Effector memory CD4-positive, alpha-beta T cell (primary cell): ENCODE measurements at places on chromosomes 5 and 9.

DNA sequence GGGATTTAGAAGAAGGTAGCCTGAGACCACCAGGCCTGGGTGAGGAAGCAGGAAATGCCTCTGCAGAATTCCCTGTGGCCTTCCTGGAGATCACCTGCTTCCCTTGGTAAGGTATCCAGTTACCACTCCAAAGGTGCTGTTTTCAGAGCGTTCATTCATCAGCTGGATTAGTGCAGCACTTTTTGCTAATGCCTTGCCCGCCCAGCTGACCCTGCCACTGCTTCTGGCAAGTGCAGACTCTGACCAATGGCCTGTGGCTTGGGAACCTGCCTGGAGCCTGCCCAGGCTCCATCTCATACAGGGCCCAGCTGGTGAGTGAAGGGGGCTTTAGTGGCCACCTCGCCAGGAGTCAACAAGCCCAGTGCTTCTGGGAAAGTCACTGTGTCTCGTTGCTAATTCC lies 48.6 kb downstream of the FOXI1 start:
- no peak for DNase-seq
- no peaks in the 10 kb centered on the region for H3K27me3 ChIP-seq
- H3K36me3 ChIP-seq: no peaks in the 10 kb centered on the region
- no peaks in the 10 kb centered on the region for H3K4me1 ChIP-seq
- H3K27ac ChIP-seq: no peak overlapping the region
- H3K4me3 ChIP-seq: no peak overlapping the region

DNA sequence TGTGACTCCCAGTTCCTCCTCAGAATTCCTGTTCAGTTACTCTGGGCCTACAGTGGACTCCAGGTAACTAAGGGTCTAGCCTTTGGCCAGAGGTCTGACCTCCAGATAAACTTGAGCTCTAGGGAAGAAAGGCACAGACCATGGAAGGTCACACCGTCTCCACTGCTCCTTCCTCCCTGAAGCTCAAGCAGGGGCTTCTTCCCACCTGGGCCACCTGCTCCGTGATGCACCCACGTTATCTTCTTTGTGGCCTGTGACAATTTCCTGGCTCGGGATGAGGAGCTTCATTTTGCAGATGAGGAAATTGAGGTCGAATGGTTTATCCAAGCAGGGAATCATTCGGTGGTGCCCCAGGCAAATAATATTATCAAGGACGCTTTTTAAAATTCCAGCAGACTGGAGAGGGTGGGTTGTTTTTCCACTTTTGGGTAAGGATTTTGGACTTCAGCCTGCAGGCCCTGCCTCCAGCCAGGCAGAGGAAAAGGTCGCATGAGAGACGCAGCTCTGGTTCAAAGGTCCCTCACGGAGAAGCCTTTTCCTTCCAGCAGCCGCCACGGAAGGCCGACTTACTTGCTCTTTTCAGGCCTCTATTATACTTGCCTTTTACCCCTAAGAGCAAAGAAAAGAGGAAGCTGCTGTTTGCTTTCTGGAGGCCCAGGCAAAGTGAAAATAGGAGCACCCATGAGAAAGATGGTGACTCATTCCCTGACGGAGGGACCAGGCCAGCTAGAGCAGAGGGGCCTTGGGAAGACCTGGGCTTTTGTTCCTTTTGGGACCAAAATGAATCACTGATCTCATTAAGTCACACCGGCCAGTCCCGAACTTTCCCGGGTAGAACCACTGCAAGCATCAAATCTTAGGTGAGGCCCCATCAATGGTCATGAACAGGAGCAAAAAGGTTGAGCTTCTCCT lies 22.8 kb upstream of the DUSP1 start:
- no peak overlapping the region for H3K4me3 ChIP-seq
- no peaks in the 10 kb centered on the region for H3K4me1 ChIP-seq
- no peaks in the 10 kb centered on the region for H3K36me3 ChIP-seq
- H3K27ac ChIP-seq: no peak overlapping the region
- no peaks in the 10 kb centered on the region for H3K27me3 ChIP-seq

DNA sequence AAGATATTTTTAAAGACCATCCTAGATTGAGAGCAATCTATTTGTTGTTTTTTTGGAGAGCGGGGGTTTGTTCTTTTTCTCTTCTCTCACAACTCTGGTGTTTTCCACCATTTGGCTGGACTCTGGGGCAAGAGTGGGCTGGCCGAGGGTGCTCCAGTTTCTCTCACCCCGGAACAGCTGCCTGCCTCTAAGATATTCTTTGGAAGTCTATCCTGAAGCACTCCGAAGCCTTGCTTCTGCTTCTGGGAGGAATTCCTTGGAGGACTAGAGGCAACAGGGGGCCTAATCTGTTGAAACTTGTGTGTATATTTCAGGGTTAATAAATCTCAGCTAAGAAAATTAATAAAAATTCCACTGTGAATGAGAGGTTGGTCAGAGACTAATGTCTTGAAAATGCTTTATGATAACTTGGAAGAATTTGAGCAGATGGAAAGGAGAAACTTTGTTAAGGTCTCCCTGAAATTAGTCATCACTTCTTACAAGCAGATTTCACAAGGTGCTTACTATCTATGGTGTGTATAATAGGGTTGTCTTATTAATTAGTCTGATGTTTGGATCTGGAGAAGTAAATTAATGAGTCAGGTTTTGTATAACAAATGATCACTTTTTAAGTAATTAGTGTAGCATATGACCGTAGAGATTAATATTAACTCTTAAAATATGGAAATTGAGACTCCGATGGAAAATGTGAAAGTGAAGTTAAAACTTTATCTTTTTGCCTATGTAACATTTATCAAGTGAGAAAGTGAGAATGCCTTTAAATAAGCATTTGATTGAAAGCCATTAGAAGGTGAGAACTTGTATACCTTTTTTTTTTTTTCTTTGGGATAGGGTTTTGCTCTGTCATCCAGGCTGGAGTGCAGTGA lies 4.0 kb downstream of the MAN2A1 start:
- DNase-seq: no peak
- no peak overlapping the region for H3K27ac ChIP-seq
- H3K4me3 ChIP-seq: no peak overlapping the region
- H3K27me3 ChIP-seq: no peaks in the 10 kb centered on the region
- H3K4me1 ChIP-seq: peaks cover 28% of the 10 kb centered on the region
- H3K36me3 ChIP-seq: no peaks in the 10 kb centered on the region

DNA sequence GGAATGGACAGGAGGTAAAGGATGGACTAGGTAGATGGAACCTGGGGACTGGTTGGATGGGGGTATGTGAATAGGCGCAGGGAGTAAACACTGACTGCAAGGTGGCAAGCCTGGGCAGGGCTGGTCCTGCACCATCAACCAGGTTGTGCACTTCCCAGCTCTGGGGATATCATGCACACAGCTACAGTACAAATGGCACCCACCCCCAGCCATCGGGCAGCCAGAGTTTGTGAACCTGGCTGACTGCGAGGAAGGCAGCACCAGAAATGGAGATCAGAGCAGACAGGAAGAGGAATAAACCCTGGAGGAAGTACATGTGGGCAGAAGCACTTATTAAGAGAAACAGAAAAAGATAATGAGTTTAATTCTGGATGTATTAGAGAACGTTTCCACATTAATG lies 229.1 kb downstream of the ESM1 start:
- no peak for DNase-seq
- no peak overlapping the region for H3K27ac ChIP-seq
- H3K36me3 ChIP-seq: no peaks in the 10 kb centered on the region
- H3K4me3 ChIP-seq: no peak overlapping the region
- H3K4me1 ChIP-seq: peaks cover 11% of the 10 kb centered on the region

DNA sequence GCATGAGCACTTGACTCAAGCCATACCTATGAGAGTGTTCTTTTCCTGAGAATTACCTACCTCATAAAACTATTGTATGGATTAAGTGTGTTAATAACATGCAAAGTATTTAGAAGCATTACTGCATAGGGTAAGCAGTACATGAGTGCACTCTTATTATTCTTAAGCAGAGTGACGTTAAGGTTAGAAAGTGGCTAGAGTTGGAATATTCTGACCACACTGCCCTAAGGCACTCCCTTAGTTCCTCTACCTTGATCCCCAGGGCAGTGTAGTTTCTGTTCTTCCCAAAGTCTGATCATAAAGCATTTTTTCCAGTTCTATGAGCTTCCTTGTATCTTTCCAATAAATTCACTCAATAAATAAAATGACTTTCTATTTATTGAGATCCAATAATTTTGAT lies 189.2 kb downstream of the PCSK1 start:
- no peaks in the 10 kb centered on the region for H3K4me1 ChIP-seq
- H3K4me3 ChIP-seq: no peak overlapping the region
- no peak for DNase-seq

DNA sequence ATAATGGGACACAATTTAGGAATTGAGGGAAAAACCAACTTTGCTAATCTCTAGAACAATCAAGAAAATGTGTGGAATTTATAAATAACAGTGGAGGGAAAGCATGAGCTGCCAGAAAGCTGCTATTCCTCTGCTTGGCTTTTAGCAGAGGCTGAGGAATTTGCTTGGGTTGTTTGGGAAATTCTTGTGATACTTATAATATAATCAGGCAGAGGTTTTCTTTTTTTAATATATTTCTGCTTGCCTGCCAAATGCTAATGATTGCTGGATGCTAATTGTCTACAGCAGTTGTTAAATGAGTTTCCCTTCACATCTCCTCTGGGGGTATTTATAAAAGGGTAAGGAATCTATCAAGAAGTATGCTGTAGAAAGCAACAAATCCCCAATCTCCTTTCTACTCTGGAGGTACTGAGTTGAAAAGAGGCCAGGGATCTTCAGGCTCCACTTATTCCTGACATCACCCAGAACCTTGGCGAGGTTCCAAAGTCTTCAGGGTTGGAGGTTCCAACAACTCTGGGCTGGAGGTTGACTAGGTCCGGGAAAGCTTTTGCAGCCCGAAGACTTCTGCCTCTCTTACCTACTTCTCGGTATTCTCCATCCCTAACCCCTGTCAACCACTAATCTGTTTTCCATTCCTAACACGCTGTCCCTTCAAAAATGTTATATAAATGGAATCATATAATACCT lies 60.4 kb upstream of the TMED7 start:
- H3K27me3 ChIP-seq: no peaks in the 10 kb centered on the region
- no peak for DNase-seq

DNA sequence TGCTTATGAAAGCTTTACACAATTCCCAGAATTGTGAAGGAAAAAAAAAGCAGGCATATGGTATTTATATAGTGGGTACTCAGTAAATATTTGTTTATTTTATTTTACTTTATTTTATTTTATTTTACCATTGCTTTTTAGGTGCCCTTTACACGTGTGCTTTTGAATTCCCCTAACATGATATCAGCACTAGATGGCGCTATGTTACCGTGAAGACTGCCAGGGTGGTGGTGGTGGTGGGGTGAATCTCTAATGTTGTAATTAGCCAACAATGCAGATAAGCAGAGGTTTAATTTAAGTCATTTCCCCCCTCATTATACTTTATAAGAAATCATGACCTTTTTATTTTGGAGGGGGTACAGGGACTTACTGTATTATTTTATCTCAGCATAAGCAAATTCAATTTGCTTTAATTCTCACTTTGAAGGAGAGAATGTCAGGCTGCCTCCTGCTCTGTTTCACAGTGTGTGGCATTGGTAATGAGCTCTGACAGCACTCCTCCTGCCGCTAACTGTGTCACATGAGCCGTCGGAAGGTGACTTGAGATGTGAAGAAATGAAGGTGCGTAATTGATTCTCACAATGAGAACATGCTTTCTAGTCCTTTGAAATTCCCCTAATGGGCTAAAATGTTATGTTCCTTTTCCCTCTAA lies 165.6 kb downstream of the YTHDC2 start:
- no peaks in the 10 kb centered on the region for H3K27me3 ChIP-seq
- no peak overlapping the region for H3K27ac ChIP-seq
- no peaks in the 10 kb centered on the region for H3K4me1 ChIP-seq
- no peak overlapping the region for H3K4me3 ChIP-seq

- H3K4me3 ChIP-seq: no peak overlapping the region
- no peak overlapping the region for H3K27ac ChIP-seq
- H3K4me1 ChIP-seq: no peaks in the 10 kb centered on the region
- no peak for DNase-seq
Measured at GRCh38 chr9:91899594-91899993, 50.4 kb downstream of the ROR2 start.

DNA sequence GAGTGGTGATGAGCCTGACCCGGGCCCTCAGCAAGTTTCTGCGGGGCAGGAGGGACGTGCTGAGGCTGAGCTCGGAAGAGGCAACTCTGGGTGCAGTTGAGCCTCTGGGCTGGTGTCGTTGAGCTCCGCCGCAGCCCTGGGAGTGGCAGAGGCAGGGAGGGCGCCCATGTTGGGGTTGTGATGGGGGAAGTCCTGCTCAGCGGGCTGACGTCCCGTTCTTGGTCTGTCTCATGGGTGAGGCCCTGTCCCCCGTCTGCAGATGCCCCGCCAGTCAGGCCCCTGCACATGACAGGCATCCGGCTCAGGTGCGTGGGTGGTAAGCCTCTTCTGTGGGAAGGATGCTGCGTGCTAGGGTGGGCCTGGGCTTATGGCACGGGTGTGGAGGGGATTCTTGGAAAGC lies 64.3 kb downstream of the RXRA start:
- H3K4me3 ChIP-seq: peak overlapping the region; percentile 27
- no peaks in the 10 kb centered on the region for H3K27me3 ChIP-seq
- H3K27ac ChIP-seq: peak overlapping the region; percentile 96
- no peaks in the 10 kb centered on the region for H3K36me3 ChIP-seq

GRCh38 chr5:97559827-97560598 lies 377.0 kb upstream of the RIOK2 start:
- no peak overlapping the region for H3K27ac ChIP-seq
- H3K36me3 ChIP-seq: no peaks in the 10 kb centered on the region
- no peak for DNase-seq

DNA sequence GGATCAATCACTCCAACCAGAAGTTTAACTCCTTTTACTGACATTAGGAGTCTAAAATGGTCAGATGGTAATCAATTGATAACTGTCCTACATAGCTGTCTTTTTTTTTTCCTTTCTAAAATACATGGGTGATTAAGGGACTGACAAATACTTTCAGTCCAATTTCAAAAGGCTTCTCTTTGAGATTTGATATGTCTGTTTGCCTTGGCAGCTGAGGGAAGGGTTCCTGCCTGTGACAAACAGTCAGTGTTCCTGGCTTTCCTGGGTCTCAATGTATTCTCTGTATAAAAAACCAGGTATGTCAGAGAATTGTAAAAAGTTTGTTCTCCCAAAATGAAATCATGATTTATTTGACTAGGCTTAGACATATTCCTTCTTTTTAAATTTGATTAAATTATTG lies 84.5 kb downstream of the MEGF10 start:
- H3K36me3 ChIP-seq: no peaks in the 10 kb centered on the region
- H3K4me1 ChIP-seq: no peaks in the 10 kb centered on the region
- no peak overlapping the region for H3K4me3 ChIP-seq
- DNase-seq: no peak
- H3K27me3 ChIP-seq: no peaks in the 10 kb centered on the region
- no peak overlapping the region for H3K27ac ChIP-seq

GRCh38 chr5:66987949-66988838 lies 208.4 kb downstream of the CD180 start:
- DNase-seq: no peak
- H3K36me3 ChIP-seq: no peaks in the 10 kb centered on the region
- no peak overlapping the region for H3K27ac ChIP-seq
- H3K27me3 ChIP-seq: no peaks in the 10 kb centered on the region
- H3K4me1 ChIP-seq: no peaks in the 10 kb centered on the region
- no peak overlapping the region for H3K4me3 ChIP-seq

DNA sequence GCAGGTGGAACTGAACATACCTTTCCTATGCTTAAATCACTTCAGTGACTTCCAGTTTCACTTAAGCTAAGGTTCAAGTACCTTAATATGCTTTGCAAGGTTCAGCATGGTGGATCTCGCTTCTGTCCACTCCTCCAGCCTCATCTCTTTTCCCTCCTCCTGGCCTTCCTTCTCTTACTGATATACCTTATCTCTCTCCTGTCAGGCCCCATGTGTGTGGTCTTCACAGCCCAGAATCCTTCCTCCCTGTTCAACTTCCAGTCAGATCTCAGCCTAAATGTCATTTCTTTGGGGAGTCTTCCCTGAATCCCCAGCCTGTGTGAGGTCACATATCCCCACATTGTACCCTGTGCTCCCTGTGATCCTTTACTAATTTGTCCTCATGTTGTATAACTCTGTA lies 87.7 kb downstream of the ANGPTL2 start:
- DNase-seq: no peak
- no peaks in the 10 kb centered on the region for H3K27me3 ChIP-seq
- no peaks in the 10 kb centered on the region for H3K4me1 ChIP-seq
- no peak overlapping the region for H3K4me3 ChIP-seq
- H3K27ac ChIP-seq: no peak overlapping the region
